ENCODE measurements at places on chromosomes 16 and 17. TPM values are rescaled to one million over a fixed set of nuclear protein-coding genes. Genes with fewer than 3 reads are reported as not detected.

Gene SLC16A11
- 0.26 TPM for total RNA-seq

Gene MEIOB
- not detected for total RNA-seq

Gene CLCN7
- total RNA-seq = 89.1 TPM

Gene ESRP2
- total RNA-seq = 0.60 TPM

Gene C1QL1
- total RNA-seq = not detected

Gene OR1D2
- total RNA-seq = not detected

Gene C16orf96
- total RNA-seq = 0.13 TPM

Gene MLLT6
- 195 TPM for total RNA-seq

Gene CD300C
- 2.2 TPM for total RNA-seq

Gene SPATA22
- 1.4 TPM for total RNA-seq

Gene NGFR
- total RNA-seq = 55.7 TPM

Gene PIMREG
- total RNA-seq = not detected

Gene GRB7
- 0.42 TPM for total RNA-seq

Gene AIPL1
- not detected for total RNA-seq

Gene PRR15L
- not detected for total RNA-seq

Gene RNF112
- total RNA-seq = 5.4 TPM

Gene ASPA
- total RNA-seq = 3.2 TPM

Gene MYCBPAP
- 1.8 TPM for total RNA-seq

Gene AOC3
- total RNA-seq = 270 TPM

Gene NPW
- total RNA-seq = not detected

Gene HS3ST3A1
- 0.36 TPM for total RNA-seq

Gene FSCN2
- total RNA-seq = 3.0 TPM
